ENCODE measurements at places on chromosomes 3 and 15. TPM values are rescaled to one million over a fixed set of nuclear protein-coding genes. Genes with fewer than 3 reads are reported as not detected.

GRCh38 chr3:8660175-8661118 is 15.8 kb upstream of the SSUH2 start:
- DNase-seq = no peak

- DNase-seq = no peak
Observed at GRCh38 chr15:39132954-39133600, 447.8 kb upstream of the THBS1 start.

- no peak for DNase-seq
Observed at GRCh38 chr3:69535613-69536012, 149.7 kb upstream of the FRMD4B start.

DNA sequence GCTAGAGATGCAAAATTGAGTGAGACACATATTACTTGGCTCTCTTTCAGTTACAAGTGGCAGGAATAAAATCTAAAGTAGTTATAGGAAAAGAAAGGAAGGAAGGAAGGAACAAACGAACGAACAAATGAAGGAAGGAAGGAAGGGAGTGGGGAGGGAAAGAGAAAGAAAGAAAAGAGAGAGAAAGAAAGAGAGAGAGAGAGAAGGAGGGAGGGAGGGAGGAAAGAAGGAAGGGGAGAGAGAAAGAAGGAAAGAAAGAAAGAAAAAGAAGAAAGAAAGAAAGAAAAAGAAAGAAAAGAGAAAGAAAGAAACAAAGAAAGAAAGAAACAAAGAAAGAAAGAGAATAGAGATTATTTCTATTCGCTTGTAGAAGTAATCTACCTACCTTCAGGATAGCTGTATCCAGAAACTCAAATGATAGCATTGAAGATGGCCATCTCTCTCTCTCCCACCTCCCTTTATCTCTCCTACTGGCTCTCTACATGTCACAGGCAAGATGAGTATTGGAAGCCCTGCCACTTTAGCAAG is 229.7 kb upstream of the TLE3 start:
- no peak for DNase-seq

- DNase-seq = peak; percentile 46
Observed at GRCh38 chr3:58307639-58308215, 1.4 kb downstream of the HTD2 start.

GRCh38 chr3:148227534-148227933 is 470.2 kb upstream of the AGTR1 start:
- no peak for DNase-seq

DNA sequence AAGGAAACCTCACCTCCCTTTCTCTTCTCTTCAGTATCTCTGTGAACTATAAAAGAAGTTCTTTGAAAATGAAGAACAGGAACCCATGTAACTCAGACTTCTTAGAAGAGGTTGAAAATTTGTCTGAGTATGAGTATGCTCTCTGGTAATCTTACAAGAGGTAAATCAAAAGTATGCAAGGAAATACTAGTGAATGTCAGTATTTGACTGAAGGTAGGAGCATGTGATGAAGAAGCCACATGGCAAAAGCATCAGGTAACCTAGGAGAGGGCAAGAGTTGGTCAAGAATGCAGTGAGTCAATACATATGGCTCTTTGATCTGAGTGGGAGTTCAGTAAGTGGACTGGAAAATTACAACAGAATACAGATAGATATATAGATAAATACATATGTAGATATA is 133.0 kb upstream of the NECTIN3 start:
- DNase-seq = no peak

DNA sequence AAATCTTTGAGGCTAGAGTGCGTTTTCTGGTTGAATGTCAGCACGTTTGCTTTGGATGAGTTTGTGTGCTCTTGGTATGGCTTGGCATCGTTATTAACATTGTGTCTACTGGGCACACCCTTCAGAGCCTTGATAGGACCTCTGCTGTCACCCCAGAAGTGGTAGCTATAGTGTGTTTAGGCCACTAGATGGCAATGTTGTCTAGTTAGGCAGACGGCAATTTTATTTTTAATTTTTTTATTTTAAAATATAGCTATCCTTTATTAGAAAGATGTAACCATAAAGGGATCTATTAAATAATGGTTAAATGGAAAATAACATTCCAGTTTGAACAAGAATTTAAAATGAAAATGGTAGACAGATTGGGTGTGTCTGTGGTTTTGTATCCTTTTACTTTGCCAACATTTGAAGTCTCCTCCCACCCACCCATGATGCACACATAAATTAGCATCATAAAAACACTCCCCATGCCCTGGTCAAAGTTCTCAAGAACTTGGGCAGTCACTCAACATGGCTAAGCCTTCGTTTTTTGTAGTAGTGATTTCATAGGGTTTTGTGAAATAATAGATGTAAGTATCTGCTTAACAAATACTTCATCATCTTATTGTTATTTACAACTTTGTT is 200.7 kb downstream of the KCNH8 start:
- DNase-seq = peak; percentile 27

DNA sequence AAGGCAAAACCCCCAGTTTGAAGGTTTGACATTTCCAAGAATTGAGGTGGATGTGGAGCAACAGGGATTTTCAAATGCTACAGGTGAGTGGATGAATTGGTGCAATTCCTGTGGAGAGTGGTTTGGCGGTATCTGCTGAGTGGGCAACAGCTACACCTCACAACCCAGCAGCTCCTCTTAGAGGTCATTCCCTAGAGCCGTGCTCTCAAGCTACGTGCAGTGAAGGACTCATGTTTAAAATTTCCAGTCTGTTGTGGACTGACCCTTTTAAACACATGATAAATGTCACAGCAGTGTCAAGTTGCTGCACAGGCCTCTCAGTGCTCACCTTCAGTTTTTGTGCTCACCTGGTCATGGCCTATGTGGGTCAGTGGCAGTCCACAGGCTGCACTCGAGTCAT is 9.5 kb downstream of the C3orf20 start:
- no peak for DNase-seq

GRCh38 chr3:64686446-64686908 is 1.3 kb downstream of the ADAMTS9 start:
- no peak for DNase-seq

DNA sequence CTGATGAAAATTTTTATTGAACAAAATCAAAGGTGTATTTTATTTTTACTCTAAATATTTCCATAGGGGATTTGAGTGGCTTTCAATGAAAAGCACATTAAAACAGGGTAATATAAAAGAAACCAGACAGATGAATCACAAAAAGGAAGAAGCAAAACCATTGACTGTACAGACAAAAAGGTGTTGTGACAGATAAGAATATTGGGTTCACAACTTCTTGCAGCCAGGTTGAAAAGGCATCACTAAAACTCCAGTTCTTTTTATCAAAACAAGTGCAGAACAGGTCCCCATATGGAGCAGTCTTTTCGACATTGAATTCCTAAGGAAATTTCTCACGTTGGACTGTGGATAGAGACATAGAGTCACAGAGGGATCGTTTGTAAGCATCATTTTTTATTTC is 53.8 kb downstream of the AGTR1 start:
- DNase-seq = no peak

DNA sequence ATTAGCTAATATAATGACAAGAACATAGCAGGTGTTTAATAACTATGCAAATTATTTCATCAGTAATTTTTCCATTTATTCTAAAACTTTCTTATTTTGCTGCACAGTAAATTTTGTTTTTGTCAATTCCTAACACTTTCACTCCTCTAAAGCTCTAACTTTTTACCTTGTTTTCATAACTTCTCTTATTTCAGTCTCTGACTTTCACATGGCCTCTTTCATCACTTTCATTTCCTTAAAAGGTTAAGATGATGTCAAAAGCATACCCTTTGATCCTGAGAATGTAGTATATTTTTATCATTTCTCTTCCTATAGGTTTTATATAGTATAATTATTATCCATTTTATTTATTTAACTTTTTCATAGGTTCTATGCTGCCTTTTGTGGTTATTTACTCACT is 1325.8 kb upstream of the ALCAM start:
- DNase-seq = no peak

DNA sequence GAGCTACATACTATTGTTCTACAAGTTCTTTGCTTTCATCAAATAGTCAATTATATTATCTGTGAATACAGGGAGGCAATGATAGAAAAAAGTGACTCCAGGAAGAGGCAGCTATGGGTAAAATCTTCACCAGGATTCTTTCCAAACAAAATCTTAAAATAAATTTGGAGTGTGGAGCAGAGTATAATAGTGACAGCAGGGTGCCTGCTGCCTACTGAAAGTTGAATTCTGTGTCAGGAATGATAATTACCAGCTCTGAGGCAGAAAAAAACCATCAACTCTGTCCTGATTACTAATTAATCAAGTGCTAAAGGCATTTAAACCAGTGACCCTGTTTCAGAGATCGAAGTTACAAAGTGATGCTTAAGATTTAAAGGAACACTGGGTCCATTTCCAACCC is 148.0 kb downstream of the DIPK2A start:
- no peak for DNase-seq

DNA sequence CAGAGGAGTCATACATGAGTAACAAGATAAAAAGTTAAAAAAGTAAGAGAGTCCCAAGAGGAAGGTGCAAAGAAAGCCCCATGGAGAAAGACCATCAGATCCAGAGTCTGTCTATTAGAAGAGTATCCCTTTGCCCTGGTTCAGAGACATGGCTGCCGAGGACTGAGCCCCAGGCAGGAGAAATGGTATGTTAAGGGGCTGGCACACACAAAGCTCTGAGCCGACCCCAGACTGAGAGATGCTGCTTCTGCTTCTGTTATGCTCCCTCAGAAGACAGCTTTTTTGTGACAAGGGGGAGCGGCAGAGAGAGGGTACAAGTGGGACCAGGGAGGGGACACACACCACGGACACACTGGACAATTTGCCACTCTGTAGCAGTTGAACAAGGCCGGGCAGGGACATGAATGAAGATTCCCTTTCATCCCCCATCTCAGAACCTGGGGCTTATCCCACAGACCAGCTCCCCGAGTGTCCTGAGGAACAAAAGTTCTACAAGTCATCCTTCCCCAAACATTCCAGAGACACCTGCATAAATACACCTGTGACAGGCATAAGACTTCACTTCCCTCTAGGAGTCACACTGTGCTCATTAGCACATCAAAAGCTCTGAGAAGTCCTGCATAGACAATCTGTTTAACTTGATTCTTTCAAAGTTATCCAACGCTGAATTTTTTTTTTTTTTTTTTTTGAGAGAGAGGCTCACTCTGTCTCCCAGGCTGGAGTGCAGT is 161.6 kb upstream of the WNT5A start:
- DNase-seq = no peak

DNA sequence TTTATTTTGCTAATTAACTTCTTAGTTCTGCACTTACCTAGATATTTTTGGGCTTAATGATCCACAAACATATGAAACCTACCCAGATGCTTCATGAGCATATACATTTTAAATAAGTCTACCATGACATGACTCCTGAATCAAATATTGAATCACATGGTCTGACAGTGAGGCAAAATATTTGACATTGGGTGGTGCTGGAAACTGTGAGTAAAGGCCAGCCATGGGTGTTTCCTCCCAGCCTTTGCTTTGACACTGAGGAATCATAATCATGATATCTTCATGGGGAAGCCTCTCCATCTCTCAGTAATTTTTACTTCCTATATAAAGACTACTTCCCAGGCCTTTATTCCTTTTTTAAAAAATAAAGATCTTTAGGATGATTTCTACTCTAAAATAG is 22.8 kb upstream of the SSR3 start:
- no peak for DNase-seq

GRCh38 chr15:49978121-49978520 is 140.9 kb downstream of the ATP8B4 start:
- DNase-seq = no peak

- DNase-seq = no peak
Observed at GRCh38 chr3:12451481-12451880, 32.8 kb upstream of the TSEN2 start.

- DNase-seq = no peak
Observed at GRCh38 chr15:36117296-36117787, 462.1 kb upstream of the CDIN1 start.

DNA sequence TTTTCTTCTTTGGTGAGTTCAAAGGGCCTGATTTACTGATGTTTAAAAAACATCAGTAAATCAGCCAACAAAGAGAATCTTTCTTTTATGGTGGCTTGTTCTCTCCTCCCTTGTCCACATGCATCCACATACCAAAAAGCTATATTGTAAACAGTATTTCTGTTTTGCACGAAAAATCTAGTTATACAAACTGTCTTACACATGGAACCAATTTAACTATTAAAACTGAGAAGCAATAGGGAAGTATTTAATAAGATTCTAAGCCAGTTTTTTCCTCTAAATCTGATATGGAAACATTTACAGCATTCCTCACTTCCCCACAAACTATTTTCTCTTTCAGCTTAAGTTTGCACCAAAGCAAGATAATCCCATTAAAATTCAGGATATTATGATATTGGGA is 110.8 kb upstream of the ICE2 start:
- DNase-seq = no peak

Gene SNTN
- not detected for polyA plus RNA-seq

Gene CPNE4
- not detected for polyA plus RNA-seq

Gene GOLGA8G
- polyA plus RNA-seq = not detected

Gene MFAP1
- polyA plus RNA-seq = 12.5 TPM

Gene FGD5
- polyA plus RNA-seq = not detected
